CD8-positive, alpha-beta memory T cell (primary cell): ENCODE measurements at places on chromosomes 2 and 18.

GRCh38 chr2:239271471-239271870 lies 129.3 kb downstream of the HDAC4 start:
- no peak for DNase-seq

DNA sequence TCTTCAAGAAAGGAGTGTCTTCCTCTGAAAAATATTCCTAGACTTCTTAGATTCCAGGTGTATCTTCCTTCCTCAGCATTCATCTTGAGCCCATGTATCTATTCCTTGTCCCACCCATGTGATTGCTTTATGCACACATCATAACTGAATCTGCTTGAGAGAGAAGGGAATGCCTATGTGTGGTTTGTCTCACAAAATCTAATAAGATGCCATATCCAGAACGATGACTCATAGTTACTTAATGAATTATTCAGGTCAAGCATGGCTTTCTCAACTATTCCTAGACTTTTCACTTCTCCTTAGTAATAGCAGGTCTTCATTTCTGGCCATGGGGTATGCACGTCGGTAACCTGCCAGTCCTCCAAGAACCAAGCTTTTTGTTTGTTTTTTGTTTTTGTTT lies 121.8 kb downstream of the SETBP1 start:
- no peak for DNase-seq

DNA sequence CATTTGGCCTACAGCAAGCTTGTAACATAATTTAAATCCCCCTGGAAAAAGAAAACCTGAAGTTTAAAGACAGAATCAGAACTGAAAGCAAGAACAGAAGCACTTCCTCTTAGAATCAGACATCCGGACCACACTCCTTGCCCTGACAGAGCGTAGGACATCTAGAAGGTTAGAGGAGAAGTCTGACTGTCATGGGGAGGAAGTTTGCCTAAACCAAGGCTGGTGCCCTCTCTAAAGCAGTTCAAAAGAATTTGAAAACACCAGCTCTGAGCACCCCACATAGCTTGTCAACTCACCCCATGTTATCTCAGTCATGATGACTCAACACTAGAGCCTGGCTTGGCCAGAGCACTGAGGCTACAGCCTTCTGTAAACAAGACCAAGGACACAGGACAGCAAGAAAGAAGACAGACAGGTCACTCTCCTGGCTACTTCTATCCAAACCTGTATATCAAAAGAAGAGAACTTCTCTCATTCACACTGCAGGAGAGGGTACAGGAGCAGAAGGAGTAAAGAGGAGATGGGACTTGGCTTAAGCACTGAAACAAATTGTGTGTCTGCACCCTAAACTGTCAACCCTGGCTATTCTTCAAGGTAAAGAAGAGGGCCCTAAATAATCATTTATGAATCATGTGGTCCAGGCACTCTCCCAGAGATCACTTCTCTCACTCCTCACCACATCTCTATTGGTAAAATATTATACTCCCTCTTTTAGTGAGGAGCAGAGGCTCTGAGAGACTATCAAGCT lies 198.6 kb downstream of the MEMO1 start:
- no peak for DNase-seq

- DNase-seq, result no peak
Measured at GRCh38 chr2:120598416-120598815, 137.3 kb upstream of the GLI2 start.

- no peak for DNase-seq
Measured at GRCh38 chr2:225097035-225097434, 54.8 kb upstream of the DOCK10 start.

DNA sequence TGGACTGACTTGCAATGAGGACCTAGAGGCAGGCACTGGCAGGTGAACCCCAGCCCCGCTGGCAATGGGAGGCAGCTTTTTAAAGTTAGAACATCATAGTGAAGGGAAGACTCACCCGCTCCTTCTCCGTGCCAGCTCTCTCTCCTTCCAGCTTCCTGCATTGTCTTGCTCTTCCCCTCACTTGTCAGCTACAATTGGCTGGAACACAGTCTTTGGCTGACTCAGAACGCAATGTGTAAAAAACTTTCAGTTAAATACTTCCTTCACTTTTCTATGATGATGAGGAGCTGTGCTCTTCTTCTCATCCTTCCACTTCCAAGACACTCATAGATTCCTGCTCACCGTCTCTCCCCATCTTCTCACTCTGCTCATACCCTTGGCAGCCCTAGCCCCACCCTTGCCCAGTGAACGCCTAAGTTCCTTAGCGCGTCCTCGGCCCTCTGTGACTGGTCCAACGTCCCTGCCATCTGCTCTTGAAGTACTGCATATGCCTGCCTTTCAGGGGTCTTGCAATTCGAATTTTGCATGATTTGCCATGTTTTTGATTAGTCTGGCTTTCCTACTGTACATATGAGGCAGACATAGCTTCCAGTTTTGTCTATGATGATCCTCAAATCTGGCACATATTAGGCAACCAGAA lies 118.0 kb upstream of the TMEM200C start:
- DNase-seq, result no peak

GRCh38 chr18:61435064-61435652 lies 101.9 kb downstream of the CDH20 start:
- no peak for DNase-seq

- no peak for DNase-seq
Measured at GRCh38 chr2:90069290-90069894, 1377.9 kb downstream of the RPIA start.

GRCh38 chr2:24586955-24587354 lies 95.9 kb downstream of the NCOA1 start:
- DNase-seq, result no peak

DNA sequence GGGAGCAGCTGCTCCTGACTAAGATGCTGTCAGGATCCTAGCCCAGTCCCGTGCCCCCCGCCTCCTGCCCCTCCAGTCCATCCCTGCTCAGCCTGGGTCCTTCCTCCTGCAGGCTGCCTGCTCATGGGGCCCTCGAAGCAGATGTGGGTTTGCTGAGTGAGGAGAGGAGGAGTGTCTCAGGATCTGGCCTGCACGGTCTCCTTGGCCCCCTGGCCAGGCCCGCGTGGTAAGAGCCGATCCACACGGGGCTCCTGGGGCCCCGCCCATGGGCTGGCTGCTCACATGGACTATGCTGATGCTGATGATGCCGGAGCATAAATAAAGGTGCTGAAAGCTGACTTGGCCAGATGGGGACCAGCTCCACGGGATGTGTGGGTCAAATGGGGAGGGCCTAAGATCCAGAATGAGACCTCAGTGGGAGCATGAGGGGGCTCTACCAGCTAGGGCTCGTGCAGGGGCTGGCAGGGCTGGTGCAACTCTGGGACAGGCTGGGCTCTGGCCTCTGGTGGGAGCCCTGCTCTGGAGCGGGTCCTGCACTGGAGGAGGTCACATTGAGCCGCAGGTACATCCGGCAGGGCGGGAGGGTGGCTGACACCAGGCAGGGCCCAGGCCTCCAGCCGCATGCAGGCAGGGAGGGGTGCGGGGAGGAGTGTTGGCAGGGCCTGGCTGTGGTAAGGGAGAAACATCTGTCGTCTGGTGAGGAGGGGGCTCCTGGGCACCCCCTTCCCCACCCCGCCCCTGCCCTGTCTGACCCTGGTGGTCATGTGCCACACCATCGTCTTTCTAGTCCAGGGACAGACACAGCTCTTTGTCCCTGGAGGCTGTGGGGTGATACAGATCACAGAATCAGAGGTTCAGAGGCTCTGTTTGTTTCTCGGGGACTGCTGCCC lies 275.3 kb upstream of the HDAC4 start:
- no peak for DNase-seq

- no peak for DNase-seq
Measured at GRCh38 chr2:56749152-56749752, 565.5 kb downstream of the CCDC85A start.

GRCh38 chr2:217360781-217361482 lies 501.1 kb upstream of the TNP1 start:
- DNase-seq, result no peak

DNA sequence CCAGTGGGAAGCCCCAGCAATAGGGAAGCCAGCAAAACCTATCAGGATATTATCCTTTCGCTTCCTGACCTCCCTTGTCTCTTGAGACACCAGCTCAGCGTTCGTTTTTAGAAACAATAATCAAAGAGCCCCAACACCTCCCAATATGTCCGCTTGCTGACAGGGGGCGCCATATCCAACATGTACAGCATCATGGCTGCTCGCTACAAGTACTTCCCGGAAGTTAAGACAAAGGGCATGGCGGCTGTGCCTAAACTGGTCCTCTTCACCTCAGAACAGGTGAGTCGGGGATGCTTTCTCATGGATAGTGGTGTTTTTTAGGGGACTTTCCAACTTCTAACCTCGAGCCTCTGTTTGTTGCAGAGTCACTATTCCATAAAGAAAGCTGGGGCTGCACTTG lies 28.7 kb downstream of the GAD1 start:
- no peak for DNase-seq
